Subcutaneous preadipocyte (primary cell): ENCODE measurements at places on chromosomes 7 and 10. TPM values are rescaled to one million over a fixed set of nuclear protein-coding genes. Genes with fewer than 3 reads are reported as not detected.

IKZF1 gene
- not detected in 2 replicates for total RNA-seq

MTURN gene
- total RNA-seq: 23.1 and 24.2 TPM in 2 replicates

WNT2 gene
- total RNA-seq: 0.39 and 0.73 TPM in 2 replicates

ERVW-1 gene
- total RNA-seq: not detected in 2 replicates

ITGB8 gene
- total RNA-seq: 0.39 and 11.8 TPM in 2 replicates

TBRG4 gene
- 93.0 and 112 TPM in 2 replicates for total RNA-seq

PHYH gene
- 12.9 and 23.1 TPM in 2 replicates for total RNA-seq

OR6V1 gene
- total RNA-seq: not detected in 2 replicates

LUC7L2 gene
- total RNA-seq: 38.9 and 57.5 TPM in 2 replicates

CCDC172 gene
- total RNA-seq: not detected in 2 replicates

MSMB gene
- total RNA-seq: not detected in 2 replicates

MMD2 gene
- not detected in 2 replicates for total RNA-seq

NME8 gene
- not detected in 2 replicates for total RNA-seq
